ENCODE measurements at places on chromosomes 16 and 17.

- DNase-seq: no peak
These were observed 9.5 kb downstream of the KNOP1 start for GRCh38 chr16:19708296-19709205.

DNA sequence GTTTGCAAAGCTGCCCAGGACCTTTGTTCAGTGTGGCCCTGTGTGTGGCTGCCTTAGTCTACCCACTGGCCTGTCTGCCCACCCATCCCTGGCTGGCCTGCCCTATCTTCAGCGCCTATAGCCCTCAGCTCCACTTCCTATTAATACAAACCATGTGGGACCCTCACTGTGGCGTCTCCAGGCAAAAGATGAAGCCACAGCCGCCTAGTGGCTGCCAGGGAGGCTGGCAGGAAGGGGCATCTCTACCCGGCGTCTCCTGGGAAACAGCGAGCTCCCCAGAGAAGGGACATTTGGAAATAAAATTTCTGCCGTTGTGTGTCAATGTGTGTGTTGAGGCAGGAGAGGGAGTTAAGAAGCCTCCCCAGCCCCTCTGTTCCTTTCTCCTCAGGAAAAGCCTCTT is 31.5 kb downstream of the NEUROD2 start:
- no peak for DNase-seq

- DNase-seq: no peak
These were observed 4.3 kb downstream of the ALDOA start for GRCh38 chr16:30069611-30070462.

DNA sequence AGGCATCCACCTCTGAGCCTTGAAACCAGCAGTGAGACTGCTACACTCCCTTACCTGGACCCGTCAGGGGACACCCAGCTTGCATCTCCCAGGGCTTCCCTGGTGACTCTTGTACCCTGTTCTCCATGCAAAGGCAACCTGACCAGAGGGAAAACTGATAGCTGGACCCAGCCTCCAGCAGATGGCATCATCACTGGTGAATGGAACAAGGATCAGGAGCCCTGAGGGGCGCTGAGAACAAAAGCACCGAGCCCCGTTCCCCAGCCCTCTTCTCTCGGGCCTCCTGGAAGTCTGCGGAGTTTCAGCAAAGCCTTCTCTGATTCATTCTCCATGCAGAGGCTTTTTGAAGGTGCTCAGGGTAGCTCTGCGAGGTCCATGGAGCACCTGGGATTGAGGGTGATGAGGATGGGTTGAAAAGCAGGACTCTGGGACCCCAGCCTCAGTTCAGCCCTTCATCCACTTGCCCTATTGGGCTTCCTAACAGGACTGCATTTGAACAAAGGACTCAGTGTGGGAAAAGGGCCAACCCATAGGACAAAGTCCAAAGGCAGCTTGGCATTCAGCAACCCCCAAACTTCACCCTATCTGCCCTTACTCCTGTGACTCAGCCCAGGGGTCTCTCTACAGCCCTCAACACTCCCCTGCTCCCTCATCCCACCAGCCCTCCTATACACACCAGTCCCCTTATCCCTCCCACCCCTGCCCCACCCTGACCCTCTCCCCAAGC is 45.0 kb upstream of the LHX1 start:
- no peak for DNase-seq

DNA sequence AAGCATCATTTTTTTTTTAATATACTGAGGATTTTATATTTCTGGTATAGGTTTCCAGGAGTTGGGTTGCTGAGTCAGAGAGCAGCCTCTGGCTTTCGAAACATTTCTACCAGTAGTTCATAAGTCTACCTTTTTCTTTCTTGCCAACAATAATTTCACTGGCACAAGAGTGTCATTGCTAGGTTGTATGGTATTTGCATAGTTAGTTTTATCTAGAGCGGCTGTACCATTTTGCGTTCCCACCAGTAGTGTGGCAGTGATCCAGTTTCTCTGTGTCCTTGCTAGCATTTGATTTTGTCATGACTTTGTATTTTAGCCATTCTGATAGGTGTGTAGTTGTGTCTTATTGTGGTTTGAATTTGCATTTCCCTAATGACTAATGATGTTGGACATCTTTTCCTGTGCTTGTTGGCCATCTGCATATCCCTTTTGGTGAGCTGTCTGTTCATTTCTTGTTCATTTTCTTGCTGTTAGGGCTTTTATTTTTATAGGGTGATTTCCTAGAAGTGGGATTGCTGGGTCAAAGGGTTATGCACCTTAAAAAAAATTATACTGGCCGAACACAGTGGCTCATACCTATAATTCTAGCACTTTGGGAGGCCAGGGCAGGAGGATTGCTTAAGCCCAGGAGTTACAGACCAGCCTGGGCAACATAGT is 39.9 kb downstream of the SNX29 start:
- no peak for DNase-seq

DNA sequence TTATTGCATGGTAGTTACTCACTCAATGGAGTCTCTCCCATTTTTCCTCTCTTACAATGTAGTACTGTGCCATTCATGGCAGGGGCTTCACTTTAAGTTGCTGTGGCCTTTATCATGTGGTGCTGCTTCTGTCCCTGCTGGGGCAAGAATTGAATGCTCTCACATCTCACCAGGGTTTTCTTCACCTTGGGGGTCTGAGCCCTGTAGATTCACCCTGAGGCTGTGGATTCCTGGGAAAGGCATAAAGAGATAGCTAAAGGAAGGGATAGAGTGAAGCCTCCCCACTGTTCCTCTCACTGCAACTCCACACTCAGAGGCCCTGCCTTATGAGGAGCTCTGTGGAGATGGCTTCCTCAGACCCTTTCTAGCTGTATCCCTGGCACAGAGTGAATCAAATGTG is 178.5 kb upstream of the GOT2 start:
- no peak for DNase-seq

- DNase-seq: no peak
These were observed at the start of gene OR1F1 for GRCh38 chr16:3187798-3188674. Gene OR1F1, plus strand, starts transcription at chr16:3188204.

DNA sequence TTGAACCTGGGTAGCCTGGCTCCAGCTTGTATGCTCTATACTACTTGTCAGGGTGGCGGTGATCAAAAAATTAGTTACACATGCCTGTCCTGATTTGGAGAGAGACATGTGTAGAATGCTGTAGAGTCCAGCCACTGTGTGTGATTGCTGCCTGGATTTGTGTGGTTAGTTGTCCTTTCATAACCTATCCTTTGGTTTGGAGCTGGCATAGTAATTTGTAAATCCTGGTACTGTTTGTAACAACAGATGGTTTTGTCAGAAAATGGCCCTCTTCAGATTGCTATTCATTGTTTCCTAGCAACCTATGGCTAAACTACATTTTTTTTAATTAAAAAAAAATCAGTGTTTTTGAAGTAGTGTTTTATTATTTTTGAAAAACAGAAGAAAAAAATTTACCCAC is 30.5 kb downstream of the ETV4 start:
- no peak for DNase-seq

DNA sequence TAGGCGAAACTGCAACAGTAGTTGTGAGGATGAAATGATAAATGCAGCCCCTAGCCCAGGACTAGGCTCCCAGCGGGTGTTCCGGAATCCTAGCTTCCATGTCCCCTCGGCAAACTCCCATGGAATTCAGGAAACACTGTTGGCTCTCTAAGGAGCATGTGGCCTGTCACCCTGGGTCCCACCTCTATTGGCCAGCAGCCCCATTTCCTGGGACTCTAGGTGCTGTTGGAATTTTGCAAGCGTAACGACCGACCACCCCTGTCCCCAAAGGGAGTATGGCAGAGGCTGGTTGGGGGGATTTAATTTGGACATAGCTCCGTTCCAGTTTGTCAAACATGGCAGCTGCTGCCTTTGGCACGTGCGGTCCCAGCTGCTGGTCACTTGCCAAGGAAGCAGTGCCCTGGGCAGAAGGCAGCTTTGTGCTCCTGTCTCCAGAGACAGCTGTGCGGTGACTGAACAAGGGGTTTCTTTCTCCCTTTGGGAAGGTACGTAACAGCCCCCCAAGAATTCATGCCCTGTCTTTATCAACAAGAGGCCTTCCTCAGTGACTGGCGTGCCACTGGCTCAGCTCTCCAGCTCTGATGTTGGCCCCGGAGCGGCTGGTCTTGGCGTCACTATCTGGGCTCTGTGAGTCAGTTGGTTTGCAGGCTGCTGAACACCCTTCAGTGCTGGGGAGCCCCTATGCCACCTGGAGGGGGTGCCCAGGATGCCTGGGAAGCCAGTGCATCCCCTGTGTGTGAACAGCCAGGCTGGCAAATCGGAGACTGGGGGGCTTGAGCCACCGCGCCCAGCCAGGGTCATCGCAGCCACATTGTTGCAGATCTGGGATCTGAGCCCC is 235.2 kb upstream of the TNRC6C start:
- DNase-seq: no peak

DNA sequence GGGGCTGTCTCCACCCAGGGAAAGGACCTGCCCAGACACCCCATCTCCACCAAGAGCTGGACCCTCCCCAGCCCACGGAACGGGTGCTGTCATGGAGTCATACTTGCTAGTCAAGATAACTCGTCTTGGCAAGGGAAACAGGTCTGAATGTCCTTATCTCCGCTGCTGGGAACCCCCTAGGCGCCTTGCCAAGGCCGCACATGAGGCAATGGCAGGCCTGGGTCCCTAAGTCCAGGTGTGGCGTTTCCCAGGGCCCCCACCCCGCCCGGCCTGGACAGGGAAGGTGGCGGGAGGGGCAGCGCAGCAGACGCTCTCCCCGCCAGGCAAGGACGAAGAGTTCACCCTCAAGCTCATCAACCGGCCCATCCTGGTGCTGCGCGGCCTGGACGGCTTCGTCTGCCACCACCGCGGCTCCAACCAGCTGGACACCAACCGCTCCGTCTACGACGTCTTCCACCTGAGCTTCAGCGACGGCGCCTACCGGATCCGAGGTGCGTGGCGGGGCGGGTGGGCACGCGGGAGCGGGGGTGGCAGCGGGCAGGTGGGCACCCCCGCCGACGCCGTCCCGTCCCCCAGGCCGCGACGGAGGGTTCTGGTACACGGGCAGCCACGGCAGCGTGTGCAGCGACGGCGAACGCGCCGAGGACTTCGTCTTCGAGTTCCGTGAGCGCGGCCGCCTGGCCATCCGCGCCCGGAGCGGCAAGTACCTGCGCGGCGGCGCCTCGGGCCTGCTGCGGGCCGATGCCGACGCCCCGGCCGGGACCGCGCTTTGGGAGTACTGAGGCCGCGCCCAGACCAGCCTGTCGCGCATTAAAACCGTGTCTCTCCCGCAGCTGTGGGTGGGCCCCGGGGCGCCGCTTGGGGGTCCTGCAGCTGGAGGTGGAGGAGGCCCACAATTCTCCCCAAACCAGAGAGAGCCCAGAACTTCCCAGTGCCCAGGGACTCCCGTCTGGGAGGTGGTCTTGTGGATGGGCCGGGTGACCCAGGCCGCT is 8.4 kb downstream of the FSCN2 start:
- DNase-seq: no peak

DNA sequence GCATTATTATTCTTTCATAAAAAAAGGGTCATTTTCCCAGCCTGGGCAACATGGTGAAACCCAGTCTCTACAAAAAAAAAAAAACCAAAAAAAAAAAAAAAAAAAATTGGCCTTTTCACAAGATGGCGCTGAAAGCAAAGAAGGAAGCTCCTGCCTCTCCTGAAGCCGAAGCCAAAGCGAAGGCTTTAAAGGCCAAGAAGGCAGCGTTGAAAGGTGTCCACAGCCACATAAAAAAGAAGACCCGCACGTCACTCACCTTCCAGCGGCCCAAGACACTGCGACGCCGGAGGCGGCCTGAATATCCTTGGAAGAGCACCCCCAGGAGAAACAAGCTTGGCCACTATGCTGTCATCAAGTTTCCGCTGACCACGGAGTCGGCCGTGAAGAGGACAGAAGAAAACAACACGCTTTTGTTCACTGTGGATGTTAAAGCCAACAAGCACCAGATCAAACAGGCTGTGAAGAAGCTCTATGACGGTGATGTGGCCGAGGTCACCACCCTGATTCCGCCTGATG is 4.9 kb upstream of the PGAP6 start:
- no peak for DNase-seq

GRCh38 chr16:72932050-72932449 is 115.9 kb downstream of the ZFHX3 start:
- no peak for DNase-seq

DNA sequence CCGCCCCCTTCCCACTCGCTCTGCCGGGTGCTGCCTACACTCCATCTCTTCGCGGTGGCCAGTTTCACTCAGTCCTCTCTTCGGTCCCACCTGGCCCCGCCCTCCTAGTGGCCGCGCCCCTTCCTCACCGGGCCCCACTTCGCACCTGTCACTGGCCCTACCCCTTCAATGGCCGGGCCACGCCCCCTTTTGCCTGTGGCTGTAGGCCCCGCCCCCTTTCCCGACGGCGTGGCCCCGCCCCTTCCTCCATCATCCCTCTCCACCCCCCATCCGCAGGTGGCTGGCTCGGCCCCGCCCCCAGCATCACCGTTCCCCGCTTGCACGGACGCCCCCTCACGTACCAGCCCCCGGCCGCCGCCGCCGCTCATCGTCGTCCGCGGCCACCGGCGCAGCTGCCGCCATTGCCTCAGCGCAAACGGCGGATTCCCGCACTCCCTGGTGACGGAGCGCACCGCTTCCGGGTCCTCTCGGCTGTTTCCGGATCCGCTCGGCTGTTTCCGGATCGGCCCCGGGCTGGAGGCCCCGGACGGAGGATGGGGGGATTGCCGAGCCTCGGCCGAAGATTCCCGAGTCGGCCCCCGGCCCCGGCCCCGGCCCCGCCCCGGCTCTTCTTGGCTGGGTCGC is at the start of gene RABEP2:
TSS of gene RABEP2 (minus strand) at position 477 of the 624 bp plus-strand sequence. CDS start at position 402, 75 bp downstream.
- DNase-seq: peak; percentile 88

GRCh38 chr16:1498899-1499676 is 5.9 kb downstream of the TELO2 start:
- no peak for DNase-seq

DNA sequence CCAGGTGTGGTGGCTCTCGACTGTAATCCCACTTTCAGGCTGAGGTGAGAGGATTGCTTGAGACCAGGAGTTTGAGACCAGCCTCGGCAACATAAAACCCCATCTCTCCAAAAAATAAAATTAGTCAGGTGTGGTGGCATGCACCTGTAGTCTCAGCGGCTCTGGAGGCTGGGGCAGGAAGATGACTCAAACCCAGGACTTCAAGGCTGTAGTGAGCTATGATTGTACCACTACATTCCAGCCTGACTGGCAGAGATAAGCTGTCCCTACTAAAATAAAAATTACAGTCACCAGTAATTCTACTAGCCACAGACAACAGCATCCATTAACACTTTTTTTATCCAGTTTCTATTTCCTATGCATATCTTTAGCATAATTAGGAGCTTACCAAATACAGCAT is 176.3 kb downstream of the CPPED1 start:
- DNase-seq: no peak

GRCh38 chr17:44707755-44708400 is 587 bp upstream of the DBF4B start:
- no peak for DNase-seq

Data from stimulated activated CD8-positive, alpha-beta memory T cell treated with anti-CD3 and anti-CD28 coated beads, Interleukin-4, amount 100 ng/mL, for 1 hour (primary cell).